ENCODE measurements at places on chromosomes 5 and 9.

GRCh38 chr5:174556756-174557155 is 167.6 kb upstream of the MSX2 start:
- DNase-seq: no peak

- DNase-seq: no peak
Observed at GRCh38 chr9:1208157-1208556, 158.0 kb downstream of the DMRT2 start.

- DNase-seq: no peak
Observed at GRCh38 chr5:93831449-93831848, 90.0 kb upstream of the POU5F2 start.

- no peak for DNase-seq
Observed at GRCh38 chr5:96671441-96671840, 9.3 kb downstream of the CAST start.

DNA sequence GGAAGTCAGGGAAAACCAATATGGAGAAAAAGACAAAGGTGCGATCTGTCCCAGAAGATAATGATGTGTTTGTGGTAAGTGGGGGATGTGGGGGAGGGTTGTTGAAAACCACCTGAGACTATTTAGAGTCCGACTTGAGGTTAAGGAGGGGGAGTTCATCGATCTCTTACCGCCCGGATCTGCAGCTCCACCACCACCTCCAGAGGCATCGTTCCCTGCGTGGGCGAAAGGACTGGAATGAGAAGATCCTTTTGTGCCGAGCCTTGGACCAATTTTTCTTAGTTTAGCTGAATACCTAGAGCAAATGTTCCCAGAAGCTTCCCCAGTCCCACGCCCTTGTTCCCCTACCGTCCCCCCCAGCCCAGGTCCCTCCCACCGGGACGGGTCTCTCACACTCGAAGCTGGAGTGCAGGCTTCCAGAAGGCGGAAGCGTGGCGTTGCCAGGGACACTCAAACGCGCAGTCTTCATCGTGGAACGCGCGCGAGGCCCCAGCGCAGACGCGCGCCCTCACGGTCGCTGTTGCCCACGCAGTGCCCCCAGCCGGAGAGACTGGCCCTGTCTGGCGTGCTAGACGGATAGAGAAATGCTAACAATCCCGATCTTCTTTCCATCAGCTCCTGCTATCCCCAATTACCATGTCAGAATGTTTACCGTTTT is at the start of gene SPATA6L:
SPATA6L (minus strand) TSS at position 439 of the 658 bp plus-strand sequence; CDS start at position 209, 230 bp downstream.
- peak; percentile 57 for DNase-seq

- no peak for DNase-seq
Observed at GRCh38 chr9:123637606-123637944, 281.6 kb downstream of the CRB2 start.

- DNase-seq: no peak
Observed at GRCh38 chr5:30908356-30908755, 285.1 kb upstream of the CDH6 start.

DNA sequence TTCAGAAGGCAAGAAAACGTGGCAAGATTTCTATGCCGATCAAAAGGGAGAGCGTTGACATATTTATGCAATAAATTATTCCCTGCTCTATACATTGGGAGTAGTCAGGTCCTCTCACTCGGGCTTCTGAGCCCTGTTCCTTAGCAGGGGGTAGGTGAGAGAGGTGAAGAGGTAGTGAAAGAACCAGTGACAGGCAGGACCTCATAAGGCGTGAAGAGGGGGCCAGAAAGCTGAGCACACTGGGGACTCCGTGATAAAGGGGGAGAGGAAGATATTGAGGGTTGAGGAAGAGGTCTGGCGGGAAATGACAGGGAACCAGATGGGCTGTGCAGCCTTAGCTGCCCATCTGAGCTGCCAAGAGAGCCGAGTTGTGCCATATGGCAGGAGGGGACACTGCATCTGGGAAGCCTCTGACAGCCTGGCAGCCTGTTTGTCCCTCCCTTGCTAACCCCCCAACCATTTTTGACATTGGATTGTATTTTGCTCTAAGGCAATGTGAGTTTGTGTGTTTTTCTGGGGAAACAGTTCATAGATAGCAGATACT is 782 bp upstream of the CDC20B start:
- DNase-seq: no peak

Measured in NCI-H1105 (cell line).